ENCODE measurements at places on chromosomes 2 and 18.

DNA sequence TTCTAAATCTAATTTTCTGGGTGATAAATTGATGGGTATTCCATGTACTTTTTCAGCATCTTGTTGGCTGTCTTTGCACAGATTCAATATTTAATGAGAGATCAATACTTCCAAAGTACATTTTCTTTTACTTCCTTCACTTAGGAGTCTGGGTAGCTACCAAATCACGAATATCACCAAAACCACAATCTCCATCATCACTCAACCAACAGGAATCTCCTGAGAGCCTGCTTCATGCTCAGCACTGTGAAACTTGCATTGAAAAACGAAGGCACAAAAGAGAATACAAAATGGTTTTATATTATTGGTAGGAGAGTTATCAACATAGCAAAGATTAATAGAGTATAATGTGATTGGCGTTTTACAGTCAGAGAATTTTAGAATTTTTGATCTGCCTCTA, 261.5 kb upstream of the DSEL start:
- DNase-seq, result no peak

DNA sequence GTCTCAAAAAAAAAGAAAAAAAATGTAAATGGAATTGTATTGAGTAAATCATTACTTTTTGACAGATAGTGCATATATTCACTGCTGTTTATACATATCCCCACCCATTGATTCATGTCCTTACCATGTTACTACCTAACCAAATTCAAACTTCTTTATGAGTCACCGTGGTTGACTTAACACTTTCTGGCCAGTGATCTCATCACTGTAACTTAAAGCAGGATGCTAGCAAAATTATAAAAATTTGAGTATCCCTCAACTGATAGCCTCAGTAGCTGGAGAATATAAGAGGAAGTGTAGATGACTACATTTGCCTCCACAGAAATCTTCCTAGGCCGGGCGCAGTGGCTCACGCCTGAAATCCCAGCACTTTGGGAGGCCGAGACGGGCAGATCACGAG, 13.4 kb downstream of the CNOT9 start:
- DNase-seq, result no peak

- DNase-seq, result no peak
Observed at GRCh38 chr2:197378494-197379307, 56.1 kb downstream of the SF3B1 start.

GRCh38 chr18:3061581-3062312, 48.8 kb upstream of the LPIN2 start:
- no peak for DNase-seq

GRCh38 chr2:198890490-198890889, 567.2 kb downstream of the SATB2 start:
- DNase-seq, result no peak

GRCh38 chr18:63152096-63152495, 167.5 kb downstream of the BCL2 start:
- DNase-seq, result no peak

DNA sequence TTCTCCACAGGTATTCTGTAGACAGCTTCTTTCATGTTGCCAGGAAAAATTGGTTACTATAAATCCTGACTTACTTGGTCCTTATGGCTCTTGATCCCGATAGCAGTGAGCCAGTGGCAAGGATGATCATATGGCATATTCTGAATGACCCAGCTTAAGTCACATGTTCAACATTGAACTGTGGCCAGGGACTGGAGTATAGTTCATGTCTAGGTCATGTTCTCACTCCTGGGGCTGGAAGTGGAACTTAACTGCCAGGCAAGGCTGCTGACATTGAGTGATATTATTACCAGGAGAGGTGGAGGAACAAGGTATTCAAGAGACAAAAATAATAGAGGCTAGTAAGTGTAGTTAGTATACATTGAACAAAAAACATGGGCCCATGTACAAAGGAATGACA, 26.2 kb downstream of the R3HDM1 start:
- no peak for DNase-seq

DNA sequence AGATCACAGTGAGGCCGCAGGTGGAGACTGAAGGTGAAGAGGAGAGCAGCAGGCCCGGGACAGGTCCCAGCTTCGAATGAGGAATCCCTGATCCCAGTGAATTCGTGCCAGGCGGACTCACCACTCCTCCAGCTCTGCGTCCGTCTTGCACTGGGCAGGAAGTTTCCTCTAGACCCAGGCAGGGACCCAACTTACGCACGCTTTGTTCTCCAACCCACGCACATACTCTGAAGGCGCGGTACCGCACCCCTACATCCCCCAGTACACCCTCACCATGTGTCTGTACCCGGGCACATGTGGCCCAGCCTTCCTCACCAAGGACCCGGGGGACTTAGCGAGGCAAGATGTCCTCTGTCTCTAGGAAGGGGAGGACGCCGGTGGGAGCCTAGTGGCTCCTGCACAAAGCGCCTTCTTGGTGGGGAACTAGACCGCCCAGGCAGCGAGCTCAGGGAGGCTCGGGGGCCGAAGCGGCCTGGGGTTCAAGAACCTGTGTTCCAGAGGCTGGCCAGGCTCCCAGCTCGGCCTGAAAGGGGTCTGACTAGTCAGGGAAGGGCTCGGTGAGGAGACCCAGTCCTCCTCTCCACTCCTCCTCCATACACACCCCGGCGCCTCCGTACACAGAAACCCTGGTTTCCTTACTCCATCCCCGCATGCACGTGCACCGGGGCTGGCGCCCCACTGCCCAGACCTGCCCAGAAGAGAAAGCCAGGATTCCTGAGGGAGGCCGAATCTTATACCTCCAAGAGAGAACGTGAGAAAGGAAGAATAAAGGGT, 38.3 kb upstream of the ATP6V1B1 start:
- no peak for DNase-seq

DNA sequence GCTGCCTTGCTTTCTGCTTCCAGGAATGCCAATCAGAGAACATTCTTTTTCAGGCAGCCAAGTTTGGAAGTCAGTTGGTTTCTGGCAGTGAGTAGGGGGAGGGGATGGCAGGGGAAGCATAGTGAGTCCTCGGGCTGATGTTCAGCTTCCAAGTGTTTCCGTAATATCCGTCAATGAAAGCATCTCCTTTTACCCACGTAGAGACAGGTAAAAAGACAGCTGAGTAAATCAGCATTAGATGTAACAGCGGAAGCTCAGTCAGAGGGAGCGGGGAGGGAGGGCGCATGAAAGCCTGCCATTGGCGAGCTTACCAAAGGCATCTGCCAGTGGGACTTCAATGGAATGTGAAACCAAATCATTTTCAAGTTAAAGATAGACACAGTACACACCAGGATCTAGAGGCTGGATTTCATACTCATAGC, 117.1 kb upstream of the DTNA start:
- DNase-seq, result no peak

GRCh38 chr18:55433648-55434047, 154.3 kb downstream of the TCF4 start:
- no peak for DNase-seq

GRCh38 chr2:37916512-37917082, 8.5 kb upstream of the RMDN2 start:
- DNase-seq, result no peak

- DNase-seq, result no peak
Observed at GRCh38 chr2:233705911-233706506, 6.7 kb upstream of the UGT1A5 start.

DNA sequence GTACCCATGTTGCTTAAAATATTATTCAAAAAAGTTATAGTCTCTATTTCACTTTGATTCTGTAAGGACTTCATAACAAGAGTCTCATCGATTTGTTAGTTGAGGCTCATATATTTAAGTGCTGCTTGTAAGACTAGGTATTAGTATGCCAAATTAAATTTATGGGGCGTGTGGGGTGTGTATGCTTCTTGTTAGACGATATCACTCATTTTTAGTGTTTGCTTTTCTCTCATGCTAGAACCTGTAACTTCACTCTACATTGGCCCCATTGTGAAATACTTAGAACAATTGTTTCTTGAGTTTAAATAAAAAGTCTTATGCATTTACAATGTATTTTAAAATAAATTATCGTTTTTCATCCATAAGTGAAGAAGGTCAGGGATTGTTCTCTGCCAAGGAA, 63.6 kb downstream of the CTNNA2 start:
- no peak for DNase-seq

DNA sequence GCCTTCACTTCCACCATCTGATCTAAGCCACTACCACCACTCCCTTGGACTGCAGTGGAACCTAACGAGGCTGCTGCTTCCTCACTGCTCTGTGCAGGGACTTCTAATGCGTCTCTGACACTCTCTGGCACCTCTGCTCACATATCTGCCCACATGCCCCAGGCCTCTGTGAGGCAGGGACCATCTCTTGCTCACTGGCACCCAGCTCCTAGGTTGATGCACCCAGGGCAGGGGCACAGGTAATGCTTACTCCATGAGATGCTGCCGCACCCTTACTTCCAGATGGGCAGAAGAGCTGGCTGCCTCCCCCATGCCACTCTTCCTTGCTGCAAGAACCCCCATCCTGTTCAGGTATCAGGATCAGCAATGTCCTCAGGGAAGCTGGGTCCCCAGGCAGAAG, 294.0 kb upstream of the HS6ST1 start:
- DNase-seq, result no peak

DNA sequence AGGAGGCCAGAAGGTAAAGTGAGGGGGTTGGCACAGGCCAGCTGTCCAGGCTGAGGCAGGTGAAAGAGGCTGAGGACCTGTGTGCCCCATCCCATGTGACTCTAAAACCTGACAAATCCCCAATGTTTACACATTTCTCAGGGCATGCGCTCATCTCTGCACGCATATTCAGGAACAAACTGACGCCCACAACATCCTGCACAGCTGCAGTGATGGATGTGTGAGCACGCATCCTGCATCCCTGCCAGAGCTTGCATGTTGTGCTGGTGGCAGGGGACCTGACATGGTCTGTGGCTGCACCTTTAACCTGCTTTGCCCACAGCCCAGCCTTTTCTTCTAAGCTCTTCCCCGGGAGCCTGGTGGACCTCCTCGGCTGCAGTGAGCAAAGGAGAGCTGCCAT, 83.1 kb downstream of the FBXO15 start:
- no peak for DNase-seq

GRCh38 chr2:112092286-112093041, 37.4 kb downstream of the TMEM87B start:
- DNase-seq, result no peak

GRCh38 chr18:76759056-76759455, 63.3 kb upstream of the ZNF236 start:
- no peak for DNase-seq

GRCh38 chr2:98518101-98518500, 73.4 kb downstream of the INPP4A start:
- no peak for DNase-seq

GRCh38 chr2:111673526-111673925, 210.5 kb downstream of the ANAPC1 start:
- DNase-seq, result no peak

- no peak for DNase-seq
Observed at GRCh38 chr2:61326423-61326822, 144.5 kb downstream of the USP34 start.

GRCh38 chr18:74436158-74436769, 20.8 kb downstream of the DIPK1C start:
- no peak for DNase-seq

GRCh38 chr2:119696494-119697030, 17.6 kb downstream of the TMEM177 start:
- no peak for DNase-seq

DNA sequence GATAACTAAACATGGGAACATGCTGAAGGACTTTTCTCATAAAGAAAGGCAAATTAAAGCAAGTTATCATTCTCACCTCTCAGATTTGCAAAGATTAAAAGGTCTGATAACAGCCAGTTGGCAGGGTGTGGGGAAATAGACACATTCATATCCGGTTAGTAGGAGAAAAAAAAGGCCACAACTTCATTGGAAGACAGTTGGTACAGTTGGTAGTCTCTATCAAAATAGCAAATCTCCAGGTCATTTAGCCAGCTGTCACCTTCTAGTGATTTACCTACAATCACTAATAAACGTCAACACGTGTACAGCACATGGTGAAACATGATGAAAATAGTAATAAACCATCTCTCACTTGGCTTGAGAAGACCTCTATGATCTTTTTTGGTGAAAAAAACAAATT, 16.6 kb downstream of the INPP5D start:
- DNase-seq, result no peak

DNA sequence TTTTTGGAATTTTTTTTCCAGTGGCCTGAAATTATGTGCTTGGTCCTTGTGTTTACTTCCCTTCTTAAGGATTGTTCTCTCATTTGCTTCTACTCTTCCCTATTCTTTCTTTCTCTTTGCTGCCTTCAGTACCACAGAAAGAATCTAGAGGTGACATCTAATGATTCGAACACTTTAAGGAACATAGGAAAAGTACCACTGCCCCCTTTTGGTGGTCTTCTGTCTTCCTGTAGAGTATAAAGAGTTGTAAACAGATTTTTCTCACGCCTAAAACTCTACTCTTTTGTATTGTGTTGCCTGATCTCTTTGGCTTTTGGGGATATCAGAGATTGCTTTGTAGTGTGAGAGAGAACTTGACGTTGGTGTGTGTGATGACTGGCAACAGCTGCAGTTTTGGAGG, 7.0 kb upstream of the SCTR start:
- DNase-seq, result no peak

DNA sequence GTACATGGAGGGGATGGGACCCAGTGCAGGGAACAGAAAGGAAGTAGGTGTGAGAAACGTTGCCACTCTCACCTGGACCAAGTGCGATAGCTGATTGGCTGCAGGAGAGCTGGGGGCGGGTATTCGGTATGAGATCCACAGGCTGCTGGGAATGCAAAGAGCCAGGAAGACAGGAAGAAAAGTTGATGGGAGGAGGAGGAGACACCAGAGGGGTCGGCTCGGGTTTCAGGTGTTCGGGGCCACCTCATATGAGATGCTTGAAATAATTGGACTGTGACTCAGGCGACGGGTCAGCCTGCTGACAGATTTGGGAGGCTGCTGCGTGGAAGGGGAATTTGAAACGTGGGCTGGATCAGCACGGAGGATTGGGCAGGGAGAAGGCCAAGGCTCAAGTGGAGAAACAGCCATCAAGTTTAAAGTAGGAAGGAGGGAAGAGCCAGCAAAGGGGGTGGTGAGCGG, 65.1 kb downstream of the MRPS9 start:
- DNase-seq, result no peak

- DNase-seq, result no peak
Observed at GRCh38 chr2:234003972-234004617, 46.4 kb upstream of the SPP2 start.

DNA sequence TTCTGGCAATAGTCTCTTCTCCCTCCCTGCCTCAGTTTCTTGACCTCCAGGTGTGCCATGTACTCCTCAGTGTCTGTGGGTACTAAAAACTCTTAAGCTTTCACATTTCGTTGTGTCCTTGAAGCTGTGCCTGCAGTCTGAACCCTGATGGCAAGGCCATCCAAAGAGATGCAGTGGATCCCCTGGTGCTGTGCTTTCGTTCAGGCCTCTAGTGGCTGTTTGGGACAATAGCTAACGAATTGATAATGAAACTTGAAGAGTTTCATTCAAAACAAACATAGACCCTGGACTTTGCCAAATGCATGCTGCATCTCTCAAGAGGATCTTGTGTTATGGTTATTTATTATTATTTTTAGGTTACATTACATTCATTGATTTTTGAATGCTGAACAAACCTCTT, 523.1 kb upstream of the FSIP2 start:
- no peak for DNase-seq

- DNase-seq, result no peak
Observed at GRCh38 chr18:50494569-50494968, 65.3 kb upstream of the MAPK4 start.

GRCh38 chr2:99365661-99366060, 28.5 kb downstream of the EIF5B start:
- DNase-seq, result no peak

Measured in activated gamma-delta T cell (primary cell).